ENCODE measurements at places on chromosomes 13 and 19.

GRCh38 chr13:25046274-25046984 lies 49.5 kb upstream of the PABPC3 start:
- no peak for DNase-seq

- no peak for DNase-seq
These were observed 35.2 kb upstream of the GRTP1 start for GRCh38 chr13:113398963-113399754.

DNA sequence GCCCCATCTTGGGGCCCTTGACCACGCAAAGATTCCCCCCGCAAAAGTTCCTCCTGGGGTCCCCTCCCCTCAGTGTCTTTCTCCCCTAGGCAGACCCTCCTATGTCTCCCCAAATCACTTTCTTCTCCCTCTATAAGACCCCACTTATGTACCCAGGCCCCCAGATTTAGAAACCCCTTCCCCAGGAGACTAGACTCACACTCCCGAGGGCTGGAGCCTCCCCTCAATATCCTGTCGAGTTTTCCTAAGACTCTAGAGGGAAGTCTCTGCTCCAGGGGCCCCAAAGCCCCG lies 1.4 kb downstream of the SLC1A5 start:
- DNase-seq: no peak

GRCh38 chr13:73090116-73090822 lies 31.5 kb downstream of the KLF5 start:
- no peak for DNase-seq

DNA sequence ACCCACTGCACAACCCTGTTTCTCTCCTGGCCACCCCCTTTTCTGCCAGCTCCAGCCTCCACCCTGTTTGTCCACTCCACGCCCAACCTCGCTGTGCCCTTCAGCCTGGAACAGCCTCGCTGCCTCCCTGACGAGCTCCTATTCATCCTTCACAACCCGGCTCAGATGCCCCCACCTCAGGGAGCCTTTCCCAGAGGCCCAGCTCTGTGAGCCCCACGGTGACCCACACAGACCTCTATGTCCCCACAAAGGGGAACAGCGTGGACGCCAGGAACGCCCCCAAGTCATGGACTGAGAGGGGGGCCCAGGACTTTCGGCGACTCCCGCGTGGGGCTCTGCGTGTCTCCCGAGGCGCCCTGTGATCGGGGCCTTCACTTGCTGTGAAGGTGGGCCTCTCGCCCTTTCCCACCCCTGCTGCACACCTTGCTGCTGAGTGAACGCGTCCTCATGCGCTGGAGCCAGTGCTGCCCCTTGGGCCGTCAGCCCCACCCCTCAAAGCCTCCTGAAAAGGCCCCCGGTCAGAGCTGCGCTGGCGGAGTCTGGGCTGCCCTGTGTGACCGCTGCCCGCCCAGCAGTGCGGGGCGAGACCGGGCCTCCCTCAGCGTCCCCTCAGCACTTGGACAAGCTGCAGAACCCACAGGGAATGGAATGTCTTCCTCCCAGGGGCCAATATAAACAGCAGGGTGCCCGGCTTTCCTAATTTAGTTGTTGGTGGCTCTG lies 40.0 kb downstream of the ADPRHL1 start:
- no peak for DNase-seq

- DNase-seq: no peak
These were observed 73.8 kb upstream of the FAM216B start for GRCh38 chr13:42707586-42707985.

- no peak for DNase-seq
These were observed 7.8 kb upstream of the OVOL3 start for GRCh38 chr19:36103040-36103626.

GRCh38 chr13:26445092-26445491 lies 112.4 kb upstream of the WASF3 start:
- DNase-seq: no peak

DNA sequence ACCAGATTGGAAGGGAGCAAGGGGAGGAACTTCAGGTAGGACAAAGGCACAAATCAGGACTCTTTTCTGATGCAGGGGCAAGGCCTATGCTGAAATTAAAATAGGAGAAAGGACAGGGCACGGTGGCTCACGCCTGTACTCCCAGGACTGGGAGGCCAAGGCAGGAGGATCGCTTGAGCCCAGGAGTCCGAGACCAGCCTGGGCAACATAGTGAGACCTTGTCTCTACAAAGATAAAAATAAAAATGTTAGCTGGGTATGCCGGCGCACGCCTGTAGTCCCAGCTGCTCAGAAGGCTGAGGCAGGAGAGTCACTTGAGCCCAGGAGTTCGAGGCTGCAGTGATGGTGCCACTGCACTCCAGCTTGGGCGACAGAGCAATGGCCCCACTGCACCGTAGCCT lies 5.7 kb downstream of the SLC17A7 start:
- DNase-seq: no peak

- DNase-seq: no peak
These were observed 328.2 kb upstream of the DACH1 start for GRCh38 chr13:72195044-72195704.

GRCh38 chr19:29936409-29936808 lies 5.6 kb upstream of the URI1 start:
- no peak for DNase-seq

- DNase-seq: no peak
These were observed 69.5 kb downstream of the ZNF723 start for GRCh38 chr19:22901431-22902130.

GRCh38 chr13:23007426-23007825 lies 173.4 kb upstream of the SGCG start:
- DNase-seq: no peak

- no peak for DNase-seq
These were observed 113.6 kb downstream of the HS6ST3 start for GRCh38 chr13:96203471-96203870.

DNA sequence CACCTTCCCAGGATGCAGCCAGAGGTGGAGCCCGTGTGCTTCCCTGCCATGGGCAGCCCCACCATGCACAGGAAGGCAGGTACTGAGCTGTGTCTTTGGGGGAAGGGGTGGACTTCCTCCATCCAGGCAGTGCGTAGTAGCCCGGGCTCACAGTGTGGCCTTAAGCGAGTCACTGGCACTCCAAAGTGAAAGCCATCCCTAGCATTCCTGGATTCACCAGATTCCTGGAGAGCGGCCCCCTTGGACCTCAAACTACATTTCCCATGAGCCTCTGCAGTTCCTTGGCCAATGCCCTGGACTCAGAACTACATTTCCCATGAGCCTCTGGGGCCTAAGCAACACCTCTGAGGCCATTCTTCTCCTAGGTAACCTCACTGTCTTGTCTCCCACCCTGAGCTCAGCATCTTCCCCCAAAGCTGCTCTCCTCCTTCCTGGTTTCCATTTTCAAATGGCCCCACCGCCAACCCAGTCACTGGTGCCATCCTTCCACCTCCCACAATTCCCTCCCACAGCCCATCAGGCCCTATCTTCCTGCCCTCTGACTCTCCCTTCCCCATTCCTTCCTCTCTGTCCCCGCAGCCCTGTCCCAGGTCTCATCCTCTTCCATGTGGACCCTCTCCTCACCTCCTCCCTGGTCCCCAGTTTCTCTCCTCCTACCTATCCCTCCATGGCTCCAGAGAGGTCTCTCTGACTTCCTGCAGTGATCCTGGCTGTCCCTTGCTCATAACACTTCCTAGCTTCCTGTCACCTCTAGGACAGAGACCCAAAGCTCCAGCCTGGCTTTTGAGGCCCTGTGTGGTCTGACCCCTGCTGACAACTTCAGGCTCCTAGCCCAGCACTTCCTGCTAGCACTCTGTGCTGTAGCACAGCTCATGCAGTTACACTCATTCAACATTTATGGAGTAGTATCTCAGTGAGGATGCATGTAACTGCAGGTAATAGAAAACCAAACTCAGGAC lies at the start of gene C19orf81:
Gene C19orf81 (plus strand): TSS at position 13 of the 959 bp plus-strand sequence. CDS start 0 bp downstream, at position 13.
- DNase-seq: peak; percentile 27

- no peak for DNase-seq
These were observed 1.6 kb downstream of the PKN1 start for GRCh38 chr19:14434543-14435319.
